ENCODE measurements at places on chromosomes 5 and 9.

DNA sequence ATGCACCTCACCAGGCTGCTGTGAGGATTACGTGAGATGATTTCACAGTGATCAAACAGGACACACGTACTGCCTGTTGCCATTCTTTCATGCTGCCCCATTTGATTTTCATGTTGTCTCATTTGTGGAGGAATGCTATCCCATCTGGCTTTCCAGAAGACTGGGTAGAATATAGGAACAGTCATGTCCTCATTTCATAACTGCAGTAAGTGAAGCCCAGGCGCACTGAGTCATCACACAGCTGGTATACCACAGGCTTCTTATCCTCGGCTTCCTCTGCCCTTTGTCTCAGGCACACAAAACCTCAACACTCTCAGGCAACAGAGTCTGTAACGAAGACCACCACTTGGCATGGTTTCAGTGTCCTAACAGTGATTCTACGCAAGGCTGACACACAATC, 62.3 kb downstream of the LHFPL2 start:
- no peak for DNase-seq

- DNase-seq, result no peak
Measured at GRCh38 chr9:109914280-109915027, 134.5 kb downstream of the PALM2AKAP2 start.

- no peak for DNase-seq
Measured at GRCh38 chr5:117183326-117183725, 608.7 kb upstream of the SEMA6A start.

GRCh38 chr9:27581826-27582225, 8.5 kb upstream of the C9orf72 start:
- no peak for DNase-seq

DNA sequence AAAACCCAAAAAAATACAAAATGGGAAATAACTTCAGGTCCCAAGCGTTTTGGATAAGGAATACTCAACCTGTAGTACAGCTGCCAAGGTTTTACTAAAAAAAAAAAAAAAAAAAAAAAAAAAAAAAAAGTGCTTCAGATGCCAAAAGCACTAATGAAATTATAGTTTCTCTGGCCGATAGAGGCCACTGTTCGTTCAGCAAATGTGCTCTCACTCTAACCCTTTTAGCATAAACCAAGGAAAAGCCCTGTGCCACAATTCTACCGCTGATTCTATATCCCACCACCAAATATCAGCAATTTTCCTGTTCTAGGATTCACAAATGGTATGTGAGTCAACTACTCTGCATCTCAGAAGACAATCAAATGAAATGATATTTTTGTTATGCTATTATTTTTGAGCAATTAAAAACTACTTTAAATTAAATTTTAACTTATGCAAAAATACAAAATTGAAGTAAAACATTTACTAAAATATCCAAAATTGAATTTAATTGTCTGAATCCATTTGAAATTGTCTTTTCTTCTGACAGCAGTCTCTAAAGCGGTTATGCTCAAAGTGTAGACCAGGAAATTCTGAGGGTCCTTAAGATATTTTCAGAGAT, 79.8 kb downstream of the RICTOR start:
- peak; percentile 15 for DNase-seq

DNA sequence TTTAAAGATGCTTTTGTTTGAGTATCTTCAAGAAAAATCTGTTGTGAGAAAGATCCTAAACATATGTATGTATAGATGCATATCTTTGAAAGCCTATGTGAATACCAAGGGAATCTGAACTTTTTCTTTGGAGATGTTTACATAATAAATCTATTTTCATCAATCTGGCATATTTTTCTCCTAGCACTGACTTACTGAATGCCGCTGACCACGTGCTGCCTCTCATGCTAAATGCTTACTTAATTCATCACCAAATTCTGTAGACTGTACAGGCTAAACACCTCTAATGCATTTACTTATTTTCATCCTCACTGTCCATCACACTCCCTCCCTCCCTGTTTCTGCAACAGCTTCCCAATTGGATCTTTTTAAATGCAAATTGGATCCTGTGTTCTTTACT, 566.2 kb upstream of the WWC1 start:
- DNase-seq, result no peak

- no peak for DNase-seq
Measured at GRCh38 chr5:91038180-91038808, 344.8 kb downstream of the ARRDC3 start.

DNA sequence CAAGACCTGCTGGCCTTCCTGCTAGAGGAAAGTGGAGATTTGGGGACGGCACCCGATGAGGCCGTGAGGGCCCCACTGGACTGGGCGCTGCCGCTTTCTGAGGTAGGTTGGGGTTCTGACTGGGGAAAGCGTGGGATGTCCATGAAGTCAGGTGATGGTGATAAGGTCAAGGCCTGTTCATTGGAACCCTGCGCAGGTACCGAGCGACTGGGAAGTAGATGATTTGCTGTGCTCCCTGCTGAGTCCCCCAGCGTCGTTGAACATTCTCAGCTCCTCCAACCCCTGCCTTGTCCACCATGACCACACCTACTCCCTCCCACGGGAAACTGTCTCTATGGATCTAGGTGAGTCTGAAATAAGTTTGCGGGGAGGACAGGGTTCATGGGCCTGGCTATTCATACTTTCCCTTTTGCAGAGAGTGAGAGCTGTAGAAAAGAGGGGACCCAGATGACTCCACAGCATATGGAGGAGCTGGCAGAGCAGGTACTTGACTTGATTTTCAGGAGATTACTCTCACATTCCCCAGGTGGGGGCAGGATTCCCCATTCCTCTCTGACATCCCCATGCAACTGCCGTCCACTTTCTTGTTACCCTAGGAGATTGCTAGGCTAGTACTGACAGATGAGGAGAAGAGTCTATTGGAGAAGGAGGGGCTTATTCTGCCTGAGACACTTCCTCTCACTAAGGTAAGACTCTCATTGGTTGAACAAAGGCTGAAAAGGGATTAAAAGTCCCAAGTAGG, 505 bp downstream of the CREB3 start:
- DNase-seq, result no peak

DNA sequence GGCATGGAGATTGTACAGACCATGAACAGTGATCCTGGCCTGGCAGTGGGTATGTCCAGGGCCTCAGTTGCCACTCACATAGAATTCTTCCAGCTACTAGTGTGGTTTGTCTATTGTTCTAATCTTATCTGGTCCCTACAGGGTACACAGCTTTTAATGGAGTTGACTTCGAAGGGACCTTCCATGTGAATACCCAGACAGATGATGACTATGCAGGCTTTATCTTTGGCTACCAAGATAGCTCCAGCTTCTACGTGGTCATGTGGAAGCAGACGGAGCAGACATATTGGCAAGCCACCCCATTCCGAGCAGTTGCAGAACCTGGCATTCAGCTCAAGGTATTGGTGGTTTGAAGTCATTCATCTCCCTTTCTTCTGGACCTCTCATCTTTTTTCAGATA, 43.8 kb downstream of the THBS4 start:
- no peak for DNase-seq

GRCh38 chr5:32503261-32503660, 58.7 kb upstream of the ZFR start:
- no peak for DNase-seq

GRCh38 chr9:92392690-92393089, 11.7 kb downstream of the OGN start:
- DNase-seq, result no peak

DNA sequence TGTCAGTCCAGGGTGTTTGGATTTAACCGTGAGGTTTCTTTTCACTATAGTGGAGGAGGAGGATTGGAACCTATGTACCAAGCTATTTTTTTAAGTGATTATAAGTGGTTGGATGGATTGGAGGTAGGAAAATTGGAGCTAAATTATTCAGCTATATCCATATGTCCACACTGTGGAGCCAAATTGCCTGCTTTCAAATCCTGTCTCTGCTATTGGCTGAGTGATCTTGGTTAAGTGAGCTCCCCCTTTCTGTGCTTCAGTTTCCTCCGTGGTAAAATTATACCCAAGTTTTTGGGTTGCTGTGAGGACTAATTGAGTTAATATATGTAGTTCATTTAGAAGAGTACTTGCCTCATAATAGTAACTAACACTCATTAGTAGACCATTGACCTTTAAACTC, 2.5 kb downstream of the CENPP start:
- DNase-seq, result no peak

GRCh38 chr9:95623640-95624039, 106.9 kb upstream of the PTCH1 start:
- DNase-seq, result no peak

GRCh38 chr9:128887914-128888350, 6.0 kb downstream of the LRRC8A start:
- DNase-seq, result no peak

DNA sequence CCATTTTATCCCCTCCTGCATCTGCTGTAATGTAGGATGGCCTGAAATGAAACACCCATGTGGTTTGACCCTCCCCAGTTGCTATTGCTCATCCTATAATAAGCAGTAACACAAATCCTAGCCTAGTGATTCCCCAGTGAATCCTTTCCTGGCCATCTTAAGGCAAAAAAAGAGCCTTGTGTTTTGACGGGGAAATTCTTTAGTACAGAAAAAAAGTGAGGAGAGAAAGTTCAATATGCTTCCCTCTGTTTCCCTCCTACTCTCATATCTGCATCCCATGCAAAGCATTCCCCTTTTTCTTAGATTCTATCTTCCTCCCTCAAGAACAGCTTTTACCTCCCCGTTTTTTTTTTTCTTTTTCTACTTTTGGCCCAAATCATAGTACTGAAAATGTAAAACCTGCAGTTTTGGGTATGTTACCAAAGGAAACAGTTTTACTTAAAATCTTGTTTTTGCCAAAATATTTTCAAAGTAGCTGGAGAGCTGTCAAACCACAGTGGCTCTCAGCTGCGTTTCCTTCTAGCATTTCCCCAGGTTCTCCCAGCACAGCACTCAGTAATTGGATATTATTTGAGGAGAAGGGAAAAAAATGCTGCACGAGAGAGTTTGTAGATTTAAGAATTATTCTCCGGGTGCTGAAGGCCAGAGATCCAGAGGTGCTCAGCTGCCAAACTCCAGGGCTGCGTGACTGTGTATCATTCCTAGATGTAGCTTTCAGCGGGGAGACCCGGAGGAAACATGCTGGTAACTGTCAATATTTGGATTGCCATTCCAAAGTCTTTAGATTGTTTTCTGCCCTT, 321.4 kb downstream of the NPR3 start:
- no peak for DNase-seq

GRCh38 chr9:131752231-131752884, 12.5 kb upstream of the RAPGEF1 start:
- no peak for DNase-seq

GRCh38 chr5:45385321-45386058, 310.7 kb downstream of the HCN1 start:
- DNase-seq, result no peak

GRCh38 chr9:113541019-113541900, 77.7 kb downstream of the RGS3 start:
- DNase-seq, result no peak

- DNase-seq, result no peak
Measured at GRCh38 chr5:115480271-115480670, 64.3 kb downstream of the FEM1C start.

GRCh38 chr5:78903861-78904260, 81.2 kb downstream of the ARSB start:
- DNase-seq, result no peak

DNA sequence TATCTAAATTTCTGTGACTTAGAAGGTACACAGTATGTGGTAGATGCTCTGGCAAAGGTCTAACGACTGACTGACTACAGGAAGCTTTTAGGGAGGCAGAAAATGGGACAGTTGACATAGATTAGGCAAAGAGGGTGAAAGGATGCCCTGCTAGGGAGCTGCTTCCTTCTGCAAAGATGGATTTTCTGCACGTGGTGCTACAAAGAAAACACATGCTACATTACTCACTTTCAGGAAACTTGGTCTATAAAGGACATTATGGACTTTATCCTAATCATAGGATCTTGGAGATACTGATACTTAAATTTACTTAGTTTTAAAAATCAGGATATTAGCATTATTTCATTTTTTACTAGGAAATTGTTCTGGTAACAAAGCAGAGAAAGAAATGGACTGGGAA, 405.8 kb upstream of the ADAMTS16 start:
- DNase-seq, result no peak

DNA sequence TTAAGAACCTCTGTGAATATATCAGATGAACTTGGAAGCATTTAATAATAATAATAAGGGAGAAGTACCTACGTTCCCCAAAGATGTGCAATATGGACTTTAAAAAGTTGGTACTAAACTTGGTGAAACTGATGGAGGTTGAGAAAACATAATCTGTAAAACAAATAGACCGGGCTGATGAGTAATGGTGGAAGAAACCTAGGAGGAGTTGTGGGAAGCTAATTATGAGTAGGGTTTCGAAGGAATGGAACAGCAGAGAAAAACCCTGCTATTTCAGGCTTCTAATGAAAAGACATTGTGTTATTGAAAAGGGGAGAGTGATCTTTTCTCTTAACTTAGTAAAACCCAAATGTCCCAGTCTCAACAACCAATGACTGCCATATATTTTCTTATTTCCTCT, 229.3 kb downstream of the PCSK1 start:
- DNase-seq, result no peak

GRCh38 chr5:74772359-74772758, 5.3 kb downstream of the NSA2 start:
- no peak for DNase-seq

DNA sequence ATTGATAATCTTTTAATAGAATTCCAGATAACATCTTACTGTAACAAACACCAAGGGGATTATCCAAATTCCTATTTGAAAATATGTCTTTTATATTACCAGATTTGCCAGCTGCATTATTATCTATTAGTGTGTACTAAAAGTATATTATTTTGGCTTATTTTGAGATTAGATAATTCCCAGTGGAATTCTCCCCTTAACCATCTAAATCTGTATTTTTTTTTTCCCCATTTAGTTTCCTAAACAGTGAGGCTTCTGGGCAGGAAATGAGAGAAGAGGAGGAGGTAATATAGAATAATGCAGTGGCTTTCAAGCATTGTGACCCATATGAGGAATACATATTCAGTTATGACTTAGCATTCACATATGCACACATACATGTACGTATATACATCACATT, 53.5 kb upstream of the ABL1 start:
- no peak for DNase-seq

DNA sequence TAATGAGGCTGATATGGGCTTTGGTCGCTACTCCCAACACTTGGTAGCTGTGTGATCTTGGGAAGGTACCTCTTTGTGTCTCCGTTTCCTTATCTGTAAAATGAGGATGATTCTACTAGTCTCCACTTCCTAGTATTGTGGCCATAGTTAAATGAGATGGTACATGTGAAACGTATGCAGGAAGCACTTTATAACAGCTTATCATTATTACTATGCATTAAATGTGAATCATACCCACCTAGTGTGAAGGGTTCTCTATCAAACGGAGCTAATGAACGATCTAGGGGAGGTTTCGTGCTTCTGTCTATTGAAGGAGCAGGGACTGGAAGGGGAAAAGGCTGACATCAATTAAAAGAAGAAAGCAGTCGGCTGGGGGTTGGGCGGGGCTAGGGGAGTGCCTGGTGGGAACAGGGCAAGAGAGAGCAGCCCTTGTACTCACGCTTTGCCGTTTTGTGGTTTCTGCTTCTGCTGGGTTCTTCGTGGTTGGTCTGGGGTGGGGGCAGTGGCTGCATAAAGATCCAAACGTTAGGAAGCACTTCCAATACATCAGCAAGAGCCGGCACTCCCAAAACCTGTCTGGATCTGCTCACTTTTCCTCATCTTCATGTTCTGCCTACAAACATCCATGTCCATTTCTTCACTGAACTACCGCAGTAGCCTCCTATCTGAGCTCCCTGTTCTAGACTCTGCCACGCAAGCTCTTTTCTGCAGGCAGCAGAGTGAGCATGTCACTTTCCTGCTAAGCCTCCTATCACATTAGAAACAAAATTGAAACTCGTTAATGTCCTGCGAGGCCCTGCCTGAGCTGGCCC, 30.8 kb downstream of the LCP2 start:
- no peak for DNase-seq

- no peak for DNase-seq
Measured at GRCh38 chr5:21209409-21209808, 1221.4 kb upstream of the CDH18 start.
